ENCODE measurements at places on chromosomes 3 and 15.

DNA sequence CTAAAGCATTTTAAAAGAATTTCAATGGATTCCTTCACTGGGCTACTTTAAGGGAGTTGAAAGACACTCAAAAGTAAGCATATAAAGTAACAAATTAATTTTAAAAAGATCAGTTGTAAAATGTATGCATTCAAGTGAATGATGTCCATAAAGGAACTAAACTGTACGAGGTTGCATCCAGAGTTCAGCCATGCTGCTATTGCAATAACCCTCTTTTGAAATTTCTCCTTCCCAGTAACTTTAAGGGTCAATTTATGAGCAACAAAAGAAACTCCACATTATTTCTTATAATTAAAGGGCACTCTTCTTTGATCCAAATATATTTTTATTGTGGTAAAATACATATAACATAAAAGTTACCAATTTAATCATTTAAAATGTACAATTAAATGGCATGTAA is 22.9 kb downstream of the BTLA start:
- DNase-seq: no peak

DNA sequence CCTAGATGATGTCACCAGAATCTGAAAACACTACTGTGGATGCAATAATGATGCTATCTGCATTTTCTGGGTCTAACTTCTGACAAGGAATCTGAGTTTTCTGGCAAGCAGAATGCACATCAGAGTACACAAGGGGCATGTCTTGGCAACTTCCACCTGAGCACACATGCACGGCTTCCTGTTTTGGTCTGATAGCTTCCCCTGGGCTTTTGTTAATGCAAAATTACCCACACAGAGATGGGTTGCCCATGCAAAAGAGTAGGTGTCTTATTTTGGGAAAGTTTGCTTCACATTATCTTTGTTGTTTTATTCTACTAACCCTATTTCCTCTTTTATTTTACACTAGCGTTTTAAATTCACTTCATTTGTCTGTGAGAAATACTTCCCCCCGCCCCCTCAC is 74.2 kb upstream of the SATB1 start:
- DNase-seq: no peak

DNA sequence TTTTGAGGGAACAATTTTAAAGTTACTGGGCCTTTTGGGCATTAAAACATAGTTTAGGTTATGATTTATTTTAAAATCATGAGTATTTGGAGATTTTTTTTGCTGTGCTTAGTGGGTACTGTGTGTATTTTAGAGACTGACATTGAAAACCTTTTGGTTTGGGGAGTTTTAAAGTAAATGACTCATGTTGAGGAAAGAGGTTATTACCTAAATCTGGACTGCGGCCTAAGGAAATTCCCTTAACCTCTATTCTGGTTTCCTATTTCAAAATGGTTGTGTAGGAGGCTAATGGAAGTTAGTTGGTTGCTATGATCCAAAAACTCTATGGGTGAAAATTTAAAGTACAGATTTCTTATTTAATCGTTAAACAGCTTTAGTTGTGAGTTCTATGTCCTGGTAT is 57.3 kb upstream of the DPH6 start:
- DNase-seq: no peak

DNA sequence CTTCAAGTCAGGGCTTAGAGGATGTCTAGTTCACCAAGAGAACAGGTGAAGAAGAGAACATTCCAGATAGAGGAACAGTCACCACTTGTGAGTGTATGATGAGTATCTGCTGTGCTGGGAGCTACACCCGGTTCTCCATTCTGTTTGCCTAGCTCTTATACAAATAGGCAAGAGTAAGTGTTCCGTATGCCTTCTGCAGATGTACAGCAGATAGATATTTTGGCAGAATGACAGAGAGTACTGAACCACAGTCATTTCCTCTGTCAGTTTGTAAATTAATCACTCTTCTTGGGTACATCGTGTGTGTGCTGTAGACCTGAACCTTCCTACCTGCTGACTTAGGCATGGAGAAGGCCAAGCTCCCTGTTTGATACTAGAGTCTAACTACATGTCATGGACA is 108.3 kb upstream of the CTDSPL start:
- DNase-seq: no peak

GRCh38 chr3:127194601-127195187 is 1.8 kb downstream of the PRR23E start:
- DNase-seq: no peak

DNA sequence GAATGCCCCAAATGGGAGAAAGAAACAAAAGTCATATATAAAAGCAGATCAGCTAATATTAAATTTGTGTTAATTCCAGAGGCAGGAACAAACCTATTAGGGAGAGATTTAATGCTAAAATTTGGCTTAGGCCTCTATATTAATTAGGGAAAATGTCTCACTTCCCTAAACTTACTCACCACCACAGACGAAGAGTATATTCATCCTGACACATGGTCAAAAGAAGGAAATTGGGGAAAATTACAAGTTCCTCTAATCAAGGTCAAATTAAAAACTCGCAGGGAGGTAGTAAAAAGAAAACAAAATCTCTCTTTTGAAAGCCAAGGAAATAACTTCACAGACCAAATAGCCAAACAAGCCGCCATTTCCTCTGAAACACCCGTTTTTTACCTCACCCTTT is 32.2 kb downstream of the GRM2 start:
- no peak for DNase-seq

DNA sequence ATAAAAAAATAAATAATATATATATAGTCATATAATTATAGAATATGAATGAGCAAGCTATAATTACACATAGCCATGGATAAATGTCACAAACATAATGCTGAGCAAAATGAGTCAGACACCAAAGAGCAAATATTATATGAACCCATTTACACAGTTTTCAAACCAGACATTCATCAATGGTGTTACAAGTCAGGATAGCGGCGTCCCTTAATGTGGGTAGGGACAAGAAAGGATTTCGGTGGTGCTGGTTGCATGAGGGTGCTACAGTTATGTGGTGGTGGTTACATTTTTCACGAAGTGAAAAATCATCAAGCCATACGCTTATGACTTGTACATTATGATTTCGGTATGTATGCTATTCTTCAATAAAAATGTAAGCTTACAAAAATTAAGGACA is 100.5 kb downstream of the HMG20A start:
- DNase-seq: no peak

DNA sequence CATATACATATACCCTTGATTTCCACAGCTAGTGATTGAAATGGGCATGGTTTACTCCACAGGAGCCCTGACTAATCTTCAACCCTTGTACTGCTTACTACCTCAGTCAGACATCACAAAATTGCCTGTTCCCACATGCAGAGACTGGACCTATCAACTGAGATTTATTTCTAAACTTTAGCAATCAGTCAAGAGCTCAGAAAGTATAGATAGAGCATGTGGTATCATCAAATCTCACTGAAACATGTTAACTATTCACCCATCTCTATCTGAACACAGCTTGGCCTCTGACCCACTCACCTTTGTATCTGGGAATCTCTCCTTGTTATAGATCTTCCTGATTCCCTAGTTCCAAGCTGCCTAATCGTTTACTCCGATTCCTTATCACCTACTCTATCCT is 14.6 kb downstream of the ADAM10 start:
- DNase-seq: no peak

GRCh38 chr15:70262171-70262570 is 164.5 kb upstream of the TLE3 start:
- no peak for DNase-seq

- no peak for DNase-seq
Observed at GRCh38 chr3:169662843-169663160, 710 bp downstream of the MECOM start.

DNA sequence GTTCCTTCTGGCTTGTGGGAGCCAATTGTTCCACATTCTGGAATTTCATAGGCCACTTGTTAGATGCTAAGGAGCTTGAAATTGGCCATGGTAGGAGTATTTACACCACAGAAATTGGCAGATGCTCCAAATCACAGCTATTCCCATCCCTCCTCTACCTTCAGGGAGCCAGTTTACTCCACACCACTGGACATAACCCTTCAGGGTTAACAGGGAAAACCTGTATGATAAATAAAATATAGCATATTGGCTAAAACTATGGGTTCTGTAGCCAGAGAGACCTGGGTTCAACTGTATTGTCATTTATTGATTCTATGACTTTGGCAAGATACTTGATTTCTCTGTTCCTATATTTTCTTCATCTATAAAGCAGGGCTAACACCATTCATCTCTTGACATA is 384.2 kb upstream of the PROK2 start:
- no peak for DNase-seq

DNA sequence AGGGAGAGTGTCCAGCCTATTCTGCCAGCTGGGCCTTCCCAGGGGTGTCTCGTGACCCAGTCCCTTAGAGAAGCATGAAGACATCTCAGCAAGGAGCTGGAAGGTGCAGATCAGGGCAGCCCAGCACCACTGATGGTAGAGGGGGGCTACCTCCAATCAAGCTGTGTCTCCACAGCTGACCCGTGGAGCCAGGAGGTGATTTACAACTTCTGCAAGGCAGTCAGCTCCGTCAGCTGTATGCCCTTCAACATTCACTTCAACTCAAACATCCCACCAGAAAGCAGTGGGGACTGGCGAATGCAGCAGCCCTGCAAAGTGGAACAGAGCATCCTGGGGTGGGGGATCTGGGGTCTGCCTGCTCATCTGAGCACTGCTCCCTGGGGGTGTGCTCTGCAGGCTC is 32.6 kb upstream of the FRG2C start:
- DNase-seq: no peak

DNA sequence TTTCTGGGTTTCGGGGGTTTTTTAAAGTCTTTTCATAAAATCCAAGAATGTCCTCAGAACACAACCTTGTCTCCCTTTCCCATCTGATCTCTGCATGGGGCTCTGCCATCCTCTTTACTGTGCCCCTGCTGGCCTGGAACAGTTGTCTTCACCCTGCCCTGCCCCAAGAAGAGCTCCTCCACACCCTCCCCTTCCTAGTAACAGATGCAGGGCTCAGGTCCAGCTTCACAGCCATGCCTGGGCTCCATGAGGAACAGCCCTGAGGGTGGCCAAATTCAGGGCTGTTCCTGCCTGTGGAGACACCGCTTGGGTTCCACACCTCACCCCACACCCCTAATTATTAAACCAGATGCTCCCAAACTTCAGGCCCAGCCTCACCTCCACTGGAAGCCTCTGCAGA is 12.9 kb upstream of the ULK3 start:
- no peak for DNase-seq
